CD4-positive, alpha-beta T cell treated with Interleukin-12 subunit alpha and Interleukin-12 subunit beta, for 1 hour (primary cell): ENCODE measurements at places on chromosomes 5 and 9.
A peak's percentile ranks its signal among the peaks of the same experiment; 100 is the strongest.

DNA sequence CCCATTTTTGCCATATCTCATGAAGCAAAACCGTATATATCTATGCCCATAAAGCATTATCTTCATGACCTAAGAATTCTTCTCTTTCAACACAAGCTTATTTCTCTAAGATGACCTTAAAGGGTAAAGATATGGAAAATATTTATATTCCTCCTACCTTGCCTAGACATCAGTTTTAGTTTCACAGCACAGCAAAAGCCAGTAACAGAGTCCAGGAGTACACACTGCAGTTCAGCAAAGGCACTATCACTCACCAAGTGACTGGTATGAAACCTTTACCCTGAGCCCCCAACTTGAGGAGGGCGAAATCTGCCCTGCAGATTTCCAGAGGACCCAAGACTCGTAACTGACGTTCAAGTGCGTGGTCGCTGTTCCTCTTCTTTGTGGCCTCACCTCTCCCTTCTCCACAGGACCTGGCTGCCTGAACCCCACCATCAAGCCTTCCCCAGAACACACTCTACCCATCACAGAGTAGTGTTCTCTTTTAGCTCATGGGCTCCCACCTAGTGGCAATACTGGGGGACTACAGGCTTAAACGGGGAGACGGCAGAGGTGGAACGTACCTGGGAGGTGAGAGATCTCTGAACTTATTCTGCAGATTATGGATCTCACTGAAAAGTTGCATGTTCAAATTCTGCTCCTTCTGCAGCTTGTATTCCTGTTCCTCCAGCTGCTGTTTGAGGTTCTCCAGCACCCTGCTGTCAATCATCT is 141.0 kb downstream of the CDK5RAP2 start:
- no peak for DNase-seq

- DNase-seq = no peak
These were observed 8.2 kb upstream of the TYRP1 start for GRCh38 chr9:12684974-12685373.

DNA sequence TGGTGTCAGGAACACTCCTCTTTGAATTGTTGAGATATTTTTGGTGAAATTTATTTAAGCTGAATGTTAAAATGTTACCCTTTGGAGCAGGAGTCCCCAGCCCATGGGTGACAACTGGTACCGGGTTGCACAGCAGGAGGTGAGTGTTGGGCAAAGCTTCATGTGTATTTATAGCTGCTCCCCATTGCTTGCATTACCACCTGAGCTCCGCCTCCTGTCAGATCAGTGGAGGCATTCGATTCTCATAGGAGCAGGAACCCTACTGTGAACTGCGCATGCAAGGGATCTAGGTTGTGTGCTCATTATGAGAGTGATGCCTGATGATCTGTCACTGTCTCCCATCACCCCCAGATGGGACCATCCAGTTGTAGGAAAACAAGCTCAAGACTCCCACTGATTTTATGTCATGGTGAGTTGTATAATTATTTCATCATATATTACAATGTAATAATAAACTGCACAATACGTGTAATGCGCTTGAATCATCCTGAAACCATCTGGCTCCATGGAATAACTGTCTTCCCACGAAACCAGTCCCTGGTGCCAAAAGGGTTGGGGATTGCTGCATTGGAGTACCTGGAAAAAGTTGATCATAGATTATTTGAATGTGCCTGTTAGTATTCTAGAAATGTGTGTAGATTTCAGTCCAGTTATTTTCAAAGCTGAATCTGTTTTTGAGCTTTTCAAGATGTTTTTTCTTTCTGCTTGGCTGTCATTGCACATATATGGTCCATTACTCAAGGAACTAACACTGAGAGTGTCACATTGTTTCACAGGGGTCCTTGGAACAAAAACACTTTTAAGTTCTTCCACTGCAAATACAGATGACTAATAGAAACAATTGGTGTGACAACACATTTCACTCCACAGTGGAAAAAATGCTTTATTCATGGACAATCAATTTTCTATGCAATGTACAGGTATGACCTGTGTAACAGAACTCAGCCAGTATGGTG is 104.6 kb upstream of the TNFAIP8 start:
- no peak for DNase-seq

- DNase-seq = no peak
These were observed 7.6 kb upstream of the HMGCS1 start for GRCh38 chr5:43320846-43321245.

- DNase-seq = no peak
These were observed 14.6 kb upstream of the ETF1 start for GRCh38 chr5:138557677-138558076.

DNA sequence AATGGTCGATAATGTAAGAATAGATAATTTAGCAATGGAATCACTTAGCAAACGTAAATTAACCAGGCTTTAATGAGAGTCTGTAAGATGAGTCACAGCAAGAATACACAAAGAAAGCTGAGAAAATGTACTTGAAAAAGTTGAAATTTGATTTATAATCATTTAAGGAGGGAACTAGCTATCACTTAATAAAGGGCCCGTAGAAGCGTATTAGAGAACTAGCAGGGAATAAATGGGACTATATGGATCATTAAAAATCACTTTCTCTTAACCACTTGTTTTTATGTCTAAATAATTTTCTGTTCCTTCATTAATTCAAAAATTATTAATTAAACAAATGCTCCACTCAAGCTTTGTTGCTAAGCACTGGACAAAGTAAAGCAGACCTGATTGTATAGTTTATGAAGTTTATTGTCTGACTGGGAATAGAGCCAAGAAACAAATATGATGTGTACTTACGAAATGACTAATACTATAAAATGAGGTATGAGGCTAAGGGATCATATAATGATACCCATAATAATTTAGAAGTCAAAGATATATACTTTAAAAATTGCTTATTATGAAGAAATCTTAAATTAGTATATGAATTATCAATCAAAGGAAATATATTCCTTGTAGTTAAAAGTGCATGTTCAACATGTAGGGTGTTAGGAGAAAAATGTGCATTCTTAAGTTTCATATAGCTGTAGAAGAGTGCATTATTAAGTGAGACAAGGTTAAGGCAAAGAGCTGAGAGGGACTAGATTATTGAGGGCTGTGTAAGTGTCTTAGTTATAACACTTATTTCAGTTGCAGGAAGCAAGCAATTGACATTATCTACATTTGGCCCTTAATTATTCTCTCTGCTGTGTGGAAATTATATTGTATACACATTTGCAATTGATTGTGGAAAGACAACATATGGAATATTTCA is 196.8 kb downstream of the PRDM9 start:
- DNase-seq = no peak

GRCh38 chr5:178279026-178279722 is 46.6 kb upstream of the PHYKPL start:
- no peak for DNase-seq

- peak; percentile 15 for DNase-seq
These were observed 150.5 kb downstream of the YTHDC2 start for GRCh38 chr5:113663879-113664541.

- DNase-seq = peak; percentile 55
These were observed 21.1 kb downstream of the TLE4 start for GRCh38 chr9:79592726-79593493.

DNA sequence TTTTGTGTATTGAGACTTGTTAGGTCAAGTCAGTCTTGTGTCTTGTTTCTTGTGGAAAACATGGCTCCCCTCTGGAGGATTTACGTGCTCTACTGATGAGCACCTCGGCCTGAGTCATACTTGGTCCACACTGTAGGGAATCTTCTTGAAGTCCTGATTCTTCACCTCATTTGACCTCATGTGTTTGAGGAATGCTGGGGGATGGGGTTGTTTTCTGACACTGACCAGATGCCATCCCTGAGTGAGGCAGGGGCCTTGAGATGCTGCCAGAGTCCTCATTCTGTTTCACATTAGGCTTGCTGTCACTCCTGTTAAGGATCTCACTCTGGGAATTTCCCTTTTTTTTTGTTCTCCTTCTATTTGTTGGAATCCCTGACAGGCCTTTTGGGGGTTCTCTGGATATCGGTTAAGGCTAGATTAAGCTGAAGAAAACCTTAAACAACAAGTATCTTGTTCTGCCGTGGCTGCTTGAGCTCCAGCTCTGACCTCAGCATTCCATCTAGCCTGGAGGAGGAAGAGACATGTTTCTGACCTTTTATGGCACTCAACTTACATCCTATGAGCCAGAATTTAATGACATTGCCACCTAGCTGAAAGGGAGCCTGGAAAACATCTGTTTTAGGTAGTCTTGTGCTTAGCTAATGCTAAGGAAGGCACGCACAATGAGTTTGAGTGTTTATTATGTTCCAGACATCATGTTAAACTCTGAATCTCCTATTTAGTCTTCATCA is 20.6 kb downstream of the TCOF1 start:
- no peak for DNase-seq

DNA sequence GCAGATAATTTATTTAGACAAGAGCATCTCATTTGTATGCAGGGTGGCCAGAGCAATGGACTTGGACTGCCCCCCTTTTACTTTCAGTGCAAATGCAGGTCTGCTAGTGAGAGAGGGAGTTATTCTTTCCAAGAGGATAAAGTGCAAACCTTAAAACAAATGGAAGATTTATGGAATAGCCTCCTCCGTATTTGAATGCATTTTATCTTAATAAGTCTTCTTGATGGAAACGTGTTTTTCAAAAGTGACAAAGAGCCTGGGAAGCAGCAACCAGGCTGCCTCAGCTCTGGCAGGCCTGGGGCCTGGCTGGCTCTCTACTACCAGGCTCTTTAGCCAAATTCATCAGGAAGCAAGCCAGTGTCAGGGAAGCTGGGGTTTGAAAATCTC is 6.8 kb downstream of the NR2F1 start:
- no peak for DNase-seq

DNA sequence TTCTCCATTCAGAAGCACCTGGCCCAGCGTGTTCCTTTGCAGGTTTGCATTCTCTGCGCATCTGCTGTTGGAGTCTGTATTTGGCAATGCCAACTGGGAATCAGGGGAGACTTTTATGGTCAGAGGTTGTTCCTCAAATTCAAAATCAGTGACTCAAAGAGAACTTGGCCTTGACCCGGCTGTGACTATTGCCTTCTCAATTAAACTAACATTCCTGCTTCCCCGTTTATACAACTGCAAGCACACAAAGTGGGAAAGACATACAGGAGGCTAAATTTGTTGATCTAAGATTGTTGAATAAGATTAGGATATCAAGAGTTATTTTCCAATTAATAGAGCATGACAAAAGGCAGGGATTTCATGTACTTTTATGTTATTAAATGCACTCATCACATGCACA is 402.4 kb upstream of the IRX2 start:
- DNase-seq = no peak

- no peak for DNase-seq
These were observed 65.1 kb downstream of the ANKRD55 start for GRCh38 chr5:56168066-56168478.

GRCh38 chr5:120927950-120928530 is 463.9 kb downstream of the PRR16 start:
- no peak for DNase-seq

DNA sequence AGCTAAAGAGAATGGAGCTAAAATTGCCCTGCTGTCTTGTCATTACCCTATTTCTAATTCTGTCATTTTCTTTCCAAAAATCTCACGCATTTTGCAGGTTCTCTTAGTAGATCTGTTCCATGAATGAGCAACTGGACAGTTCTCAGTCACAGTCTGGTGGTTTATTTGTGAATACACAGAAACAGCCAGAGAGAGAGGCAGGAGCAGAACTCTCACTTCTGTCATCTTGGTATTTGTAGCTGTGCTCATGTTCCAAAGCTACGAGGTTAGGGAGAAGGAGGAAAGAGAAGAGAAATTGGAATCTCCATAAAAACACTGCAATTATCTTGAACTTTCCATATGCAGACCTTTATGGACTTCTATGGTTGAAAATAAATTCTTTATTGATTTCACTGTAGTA is 118.0 kb upstream of the OR13F1 start:
- no peak for DNase-seq

DNA sequence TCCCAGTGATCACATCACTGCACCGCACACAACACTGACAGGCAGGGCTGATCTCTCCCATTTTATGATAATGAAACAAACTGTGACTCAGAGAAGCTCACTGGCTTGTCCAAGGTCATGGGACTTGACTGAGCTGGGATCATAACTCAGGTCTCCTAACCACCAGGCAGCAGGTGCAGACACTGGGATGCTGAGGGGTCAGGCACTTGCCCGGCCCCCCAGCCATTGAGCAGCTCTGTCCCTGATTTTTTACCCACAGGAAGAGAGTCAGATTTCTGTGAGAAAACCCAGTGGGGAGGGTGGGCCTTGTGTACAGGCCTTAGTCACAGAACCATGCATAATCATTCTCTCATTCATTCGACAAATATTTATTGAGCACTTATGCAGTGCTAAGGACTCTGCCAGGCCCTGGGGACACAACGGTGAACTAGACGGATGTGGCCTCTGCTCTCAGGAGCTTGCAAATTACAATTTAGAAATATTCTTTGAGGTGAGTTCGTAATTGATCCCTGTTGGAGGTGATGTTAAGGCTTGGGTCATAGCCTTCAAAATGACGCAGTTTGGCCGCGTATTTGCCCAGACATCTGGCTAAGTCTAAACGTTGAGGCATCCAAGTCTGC is 54.5 kb upstream of the TGFBR1 start:
- DNase-seq = no peak

- peak; percentile 27 for DNase-seq
These were observed 82.1 kb downstream of the CCDC192 start for GRCh38 chr5:127785098-127785927.

DNA sequence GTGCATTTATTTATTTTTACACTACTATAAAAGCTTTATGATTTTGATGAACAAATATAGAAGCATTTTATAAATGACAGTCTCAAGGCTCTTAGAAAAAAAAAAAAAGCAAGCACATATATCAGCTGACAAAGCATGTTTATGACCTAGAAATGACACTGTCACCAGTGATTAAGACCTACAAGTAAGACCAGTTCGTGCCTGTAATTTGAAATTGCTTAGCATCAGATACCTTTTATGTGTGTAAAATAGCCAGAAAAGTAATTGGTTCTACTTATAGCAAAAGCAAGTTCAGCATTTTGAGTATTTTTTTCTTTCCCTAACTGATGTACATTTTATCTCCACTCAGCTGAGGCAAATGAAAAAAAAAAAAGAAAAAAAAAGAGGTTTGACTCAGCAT is 808.4 kb downstream of the CDH18 start:
- DNase-seq = no peak

DNA sequence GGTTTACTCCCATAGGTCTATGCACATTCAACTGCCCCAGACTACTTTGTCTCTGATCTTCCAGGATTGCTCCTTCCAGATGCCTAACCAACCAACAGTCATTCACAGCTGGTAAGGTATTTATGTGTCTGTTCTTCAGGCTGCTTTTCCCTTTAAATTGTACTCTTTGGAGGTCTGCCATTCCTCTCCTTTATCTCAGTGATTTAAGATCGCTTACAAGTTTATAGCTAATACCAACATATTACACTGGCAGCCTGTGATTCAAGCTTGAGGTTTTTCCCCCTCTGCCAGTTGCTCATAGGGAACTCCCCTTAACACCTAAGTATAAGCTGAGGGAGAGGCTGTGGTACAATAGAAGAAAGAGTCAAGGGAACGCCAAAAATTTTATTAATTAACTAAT is 711.7 kb upstream of the EDIL3 start:
- no peak for DNase-seq
